ELF-1 (cell line): ENCODE measurements at places on chromosomes 4 and X.

DNA sequence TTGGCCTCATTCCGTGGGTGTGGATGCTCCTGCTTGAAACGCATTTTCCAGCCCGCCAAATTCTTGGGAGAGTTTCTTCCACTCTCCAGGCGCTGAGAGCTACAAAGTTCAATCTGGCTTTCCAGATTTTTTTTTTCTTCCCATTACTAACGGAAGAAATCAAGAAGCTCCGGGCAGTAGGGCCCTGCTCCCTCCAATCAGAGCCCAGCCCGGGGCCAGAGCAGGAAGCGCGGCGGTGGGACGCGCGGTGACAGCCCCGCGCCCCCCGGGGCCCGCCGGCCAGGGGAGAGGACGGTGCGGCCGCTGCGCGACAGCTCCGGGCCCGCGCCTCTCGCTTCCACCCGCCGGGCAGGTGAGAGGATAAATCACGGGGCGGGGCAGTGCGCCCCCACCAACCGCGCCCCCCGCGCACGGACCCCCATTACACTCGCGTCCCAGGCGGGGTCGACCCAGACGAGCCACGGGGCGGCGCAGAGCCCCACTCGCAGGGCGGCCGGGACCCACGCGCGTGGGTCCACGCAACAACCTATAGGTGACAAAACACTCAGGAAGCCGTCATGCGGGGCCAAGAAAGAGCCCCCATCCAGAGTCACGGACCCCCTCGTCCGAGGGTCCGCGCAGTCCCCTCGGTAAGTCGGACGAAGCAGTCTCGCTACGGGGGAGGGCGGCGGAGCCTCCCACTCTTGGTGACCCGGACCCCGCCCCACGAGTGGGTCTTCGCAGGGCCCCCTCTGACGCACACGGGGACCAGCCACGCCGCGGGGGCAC lies 868 bp downstream of the AFAP1 start:
- DNase-seq = peak; percentile 56

GRCh38 chr4:84582988-84583875 lies at the start of gene CDS1:
TSS of gene CDS1 (plus strand) at chr4:84583127. CDS start at chr4:84583402, 275 bp downstream.
- peak; percentile 67 for DNase-seq

DNA sequence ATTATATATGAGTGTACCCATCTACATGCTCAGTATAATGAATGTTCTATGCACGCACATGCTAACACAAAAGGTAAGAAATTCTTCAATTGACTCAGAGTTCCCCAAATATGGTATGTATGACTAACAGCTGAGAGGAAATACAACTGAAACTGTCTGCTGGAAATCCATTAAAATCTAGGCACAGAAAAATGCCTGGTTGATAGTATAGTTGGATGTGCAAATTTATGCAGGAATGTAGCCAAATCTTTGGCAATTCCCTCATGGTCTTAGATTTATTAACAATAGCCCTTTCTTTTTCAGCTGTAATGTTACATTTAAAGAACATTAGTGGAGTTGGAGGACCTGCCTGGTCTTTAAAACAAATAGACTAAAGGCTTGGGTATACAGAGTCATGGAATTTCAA lies 5.5 kb downstream of the CAMK2D start:
- DNase-seq = no peak

GRCh38 chr4:151798678-151799416 lies 38.0 kb upstream of the GATB start:
- DNase-seq = no peak

- DNase-seq = no peak
Measured at GRCh38 chr4:74999714-75000309, 66.9 kb downstream of the PARM1 start.
